ENCODE measurements at places on chromosomes 11 and 22.

GRCh38 chr11:64850979-64851567 is 6.6 kb upstream of the CDC42BPG start:
- no peak for DNase-seq

DNA sequence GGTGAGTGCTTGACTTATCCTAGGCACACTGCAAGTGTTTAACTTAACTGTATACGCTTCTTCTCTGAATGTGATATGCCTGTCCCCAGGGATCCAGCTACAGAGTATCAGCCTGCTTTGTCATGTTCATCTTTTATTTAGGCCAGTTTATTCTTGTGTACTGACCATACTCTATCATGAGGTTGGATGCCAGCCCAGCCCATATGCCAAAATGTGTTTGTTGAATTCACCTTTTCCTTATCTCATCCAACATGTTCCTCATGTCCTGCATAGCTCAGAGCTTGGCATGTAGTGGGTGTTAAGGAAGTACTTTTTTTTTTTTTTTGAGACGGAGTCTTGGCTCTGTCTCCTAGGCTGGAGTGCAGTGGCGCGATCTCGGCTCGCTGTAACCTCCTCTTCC is 116.2 kb downstream of the NCAM1 start:
- no peak for DNase-seq

DNA sequence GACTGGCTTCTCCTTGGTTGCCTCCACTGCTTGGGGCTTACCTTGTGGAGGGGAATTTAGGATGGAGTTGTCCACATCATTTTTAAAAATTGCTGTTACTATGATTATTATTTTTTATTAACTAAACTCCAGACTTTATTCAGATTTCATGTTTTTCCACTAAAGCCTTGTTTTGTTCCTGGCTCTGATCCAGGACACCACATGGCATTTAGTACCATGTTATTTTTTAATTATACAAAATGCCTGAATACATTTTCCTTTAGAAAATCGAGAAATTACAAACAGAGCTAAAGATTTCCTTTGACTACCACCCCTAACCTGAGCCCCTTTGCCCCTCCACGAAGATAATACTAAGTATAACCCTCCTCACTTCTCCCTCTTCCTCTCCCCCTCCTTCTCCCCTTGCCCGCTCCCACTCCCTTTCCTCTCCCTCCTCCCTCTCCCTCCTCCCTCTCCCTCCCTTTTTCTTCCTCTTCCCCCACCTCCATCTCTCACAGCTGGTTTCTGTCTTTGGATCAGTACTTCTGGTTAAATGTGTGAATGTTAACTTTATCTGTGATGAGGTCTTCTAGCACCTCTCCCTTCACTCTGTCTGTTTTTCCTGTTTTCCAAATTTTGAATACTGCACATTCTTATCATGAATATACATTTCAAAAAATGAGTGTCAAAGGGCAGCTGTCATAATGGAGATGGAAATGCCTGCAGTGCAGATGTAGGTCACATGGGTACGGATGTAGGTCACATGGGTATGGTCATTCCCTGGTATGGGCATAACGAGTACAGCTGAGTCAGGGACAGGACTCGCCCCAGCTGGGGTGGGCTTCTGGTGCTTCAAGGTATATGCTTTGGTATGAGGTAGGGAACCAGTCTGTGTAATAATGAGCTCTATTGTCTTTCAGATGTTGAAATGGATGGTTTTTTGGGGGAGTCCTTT is 54.4 kb upstream of the OR4B1 start:
- DNase-seq = no peak

GRCh38 chr11:132784441-132784840 is 747.9 kb downstream of the OPCML start:
- no peak for DNase-seq

GRCh38 chr22:24186352-24186740 is 5.1 kb downstream of the SUSD2 start:
- no peak for DNase-seq

Data from NCI-H460 (cell line).